ENCODE measurements at places on chromosomes 6 and 20.
A peak's percentile ranks its signal among the peaks of the same experiment; 100 is the strongest.

GRCh38 chr6:32196682-32197616, 4.5 kb upstream of the GPSM3 start:
- no peak for DNase-seq

GRCh38 chr6:19530188-19530587, 307.0 kb upstream of the ID4 start:
- no peak for DNase-seq

GRCh38 chr6:169789146-169789943, 37.9 kb downstream of the ERMARD start:
- no peak for DNase-seq

- no peak for DNase-seq
Measured at GRCh38 chr6:131572686-131573415, at the start of gene ARG1. TSS of gene ARG1 (plus strand) at chr6:131573226. CDS start at chr6:131573283, 57 bp downstream.

DNA sequence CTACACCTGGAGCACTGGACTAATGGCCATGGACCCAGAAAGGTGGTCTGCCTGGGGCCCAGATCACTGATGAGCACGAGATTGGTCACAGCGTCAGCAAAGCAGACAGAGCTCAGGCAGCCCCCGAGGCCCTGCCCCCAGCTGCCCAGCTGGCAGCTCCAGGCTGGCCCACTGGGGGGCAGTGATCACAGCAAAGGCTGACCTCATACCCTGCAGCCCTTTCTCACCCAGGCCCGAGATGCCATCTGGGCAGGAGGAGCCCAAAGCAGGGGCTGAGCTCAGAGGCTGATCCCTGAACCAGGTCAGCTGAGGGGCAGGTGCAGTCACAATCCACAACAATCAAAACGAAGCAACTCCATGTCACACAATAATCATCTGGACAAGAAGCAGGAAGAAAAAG, 4.1 kb downstream of the MAP1LC3A start:
- DNase-seq, result no peak

DNA sequence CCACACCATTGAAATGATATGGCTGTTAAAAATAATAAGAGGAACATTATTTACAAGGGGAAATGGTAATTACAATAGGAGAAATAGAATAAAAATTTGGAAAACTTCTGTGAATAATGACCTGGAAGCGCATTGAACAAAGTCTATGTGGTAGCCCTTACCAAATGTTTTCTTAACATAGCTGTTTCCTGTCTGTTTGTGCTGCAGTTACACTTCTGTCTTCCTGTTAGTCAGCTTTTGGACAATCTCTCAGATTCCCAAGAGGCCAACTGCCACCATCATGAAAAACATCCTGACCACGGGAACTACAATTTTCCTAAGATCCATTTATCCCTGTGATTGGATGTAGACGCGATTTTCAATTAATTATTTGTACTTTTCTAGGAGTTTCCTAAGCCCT, 754.4 kb upstream of the MARCKS start:
- no peak for DNase-seq

DNA sequence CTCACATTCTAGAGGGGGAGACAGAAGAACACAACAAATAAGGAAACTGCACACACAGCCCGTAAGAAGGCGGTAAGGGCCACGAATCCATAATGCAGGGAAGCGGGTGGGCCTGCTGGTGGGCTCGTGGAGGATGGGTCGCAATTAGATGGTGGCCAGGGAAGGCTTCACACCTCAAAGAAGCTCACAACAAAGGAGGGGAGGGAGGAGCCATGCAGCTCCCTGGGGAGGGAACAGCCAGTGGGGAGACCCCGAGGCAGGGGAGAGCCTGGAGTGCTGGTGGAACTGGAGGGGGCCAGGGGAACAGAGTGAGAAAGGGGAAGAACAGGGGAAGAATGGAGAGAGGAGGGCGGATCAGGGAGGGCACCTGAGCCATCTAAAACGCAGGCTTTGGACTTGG, 13.4 kb downstream of the SRC start:
- DNase-seq, result no peak

- DNase-seq, result no peak
Measured at GRCh38 chr20:59778615-59779200, 154.7 kb downstream of the SYCP2 start.

DNA sequence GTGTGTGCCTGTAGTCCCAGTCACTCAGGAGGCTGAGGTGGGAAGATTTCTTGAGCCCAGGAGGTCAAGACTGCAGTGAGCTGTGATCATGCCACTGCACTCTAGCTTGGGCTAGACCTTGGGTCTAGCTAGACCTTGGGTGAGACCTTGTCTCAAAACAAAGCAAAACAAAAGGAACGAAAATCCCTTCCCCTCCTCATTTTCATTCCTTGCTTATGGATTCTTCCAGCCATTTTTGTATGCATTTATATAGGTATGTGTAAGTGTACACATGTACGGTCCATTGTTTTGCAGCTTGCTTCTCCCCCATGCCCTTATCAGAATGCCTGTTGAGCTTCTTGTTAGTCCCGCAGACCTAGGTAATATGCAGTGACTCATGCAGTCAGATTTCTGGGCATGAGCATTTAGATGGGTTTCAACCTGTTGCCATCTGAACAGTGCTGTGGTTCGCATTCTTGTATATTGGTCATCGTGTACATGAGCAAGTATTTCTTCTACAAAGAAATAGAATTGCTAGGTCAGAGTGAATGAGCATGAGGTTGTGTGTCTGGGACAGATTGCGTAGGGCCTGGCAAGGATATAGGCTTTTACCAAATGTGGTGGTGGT, 73.2 kb downstream of the ATRN start:
- DNase-seq, result no peak

GRCh38 chr6:32833664-32834063, 4.9 kb downstream of the TAP2 start:
- no peak for DNase-seq

DNA sequence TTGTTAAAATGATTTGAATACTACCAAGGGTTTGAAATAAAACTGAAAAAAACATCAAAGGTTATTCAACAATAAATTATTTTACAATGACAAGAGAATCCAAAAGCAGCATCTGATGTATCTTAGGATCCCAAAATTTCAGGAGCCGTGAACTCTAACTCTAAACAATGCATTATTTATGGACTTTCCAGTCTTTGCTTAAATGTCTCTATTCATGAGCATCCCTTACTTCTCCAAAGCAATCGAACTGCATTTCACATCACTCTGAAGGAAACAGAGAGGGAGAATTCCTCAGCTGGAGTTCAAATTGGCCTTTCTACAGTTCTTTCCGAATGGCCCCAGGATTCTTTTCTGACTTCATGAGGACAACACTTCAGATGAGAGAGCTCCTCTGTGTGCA, 229.1 kb downstream of the CBLN4 start:
- no peak for DNase-seq

DNA sequence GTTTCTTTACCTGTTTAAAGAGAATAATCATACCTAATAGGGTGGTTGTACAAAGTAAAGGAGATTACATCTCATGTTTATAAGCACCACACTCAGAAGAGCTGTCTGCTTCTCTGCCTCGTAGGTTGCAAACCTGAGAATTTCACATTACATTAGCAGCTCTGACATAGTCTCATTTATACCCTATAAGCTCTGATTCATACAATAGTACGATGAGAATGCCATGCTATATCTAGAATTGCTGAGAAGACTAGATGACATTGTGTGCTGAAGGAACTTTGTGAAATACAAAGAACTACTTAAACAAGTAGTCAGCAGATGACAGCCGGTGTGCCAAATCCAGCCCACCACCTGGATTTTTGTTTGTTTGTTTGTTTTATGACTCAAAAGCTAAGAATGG, 121.2 kb downstream of the ADAT2 start:
- DNase-seq, result no peak

DNA sequence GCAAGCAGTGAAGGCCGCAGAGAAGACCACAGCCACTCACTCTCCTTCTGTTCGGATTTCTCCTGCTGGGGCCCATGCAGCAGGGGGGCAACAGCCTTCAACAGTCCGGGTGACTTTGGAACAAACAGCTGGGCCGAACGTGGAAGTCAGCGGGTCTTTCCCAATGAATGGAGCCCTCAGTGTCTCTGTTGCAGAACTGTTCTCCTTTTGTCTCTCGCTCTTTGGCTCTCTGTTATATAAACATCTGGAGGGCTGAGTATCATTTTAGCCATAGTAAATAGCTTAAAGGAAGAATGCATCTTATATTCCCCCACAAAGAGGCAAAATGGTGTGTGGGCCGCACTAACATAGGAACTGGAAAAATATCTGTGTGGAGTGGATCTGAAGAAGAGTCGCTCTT, 136.7 kb upstream of the RALGAPA2 start:
- no peak for DNase-seq

DNA sequence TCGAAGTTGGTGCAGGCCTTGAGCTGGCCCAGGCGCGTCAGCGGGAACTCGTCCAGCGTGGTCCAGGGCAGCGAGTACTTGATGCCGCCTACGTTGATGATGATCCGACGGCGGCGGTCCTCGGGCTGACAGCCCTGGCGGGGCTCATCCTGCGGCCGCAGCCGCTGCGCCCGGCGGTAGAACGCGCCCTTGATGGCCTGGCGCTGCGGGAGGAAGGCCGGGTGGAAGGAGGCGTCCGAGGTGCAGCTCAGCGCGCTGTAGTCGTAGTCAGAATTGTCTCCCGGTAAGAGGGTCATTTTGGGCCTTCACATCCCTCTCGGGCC, 12.9 kb downstream of the KCNG1 start:
- no peak for DNase-seq

DNA sequence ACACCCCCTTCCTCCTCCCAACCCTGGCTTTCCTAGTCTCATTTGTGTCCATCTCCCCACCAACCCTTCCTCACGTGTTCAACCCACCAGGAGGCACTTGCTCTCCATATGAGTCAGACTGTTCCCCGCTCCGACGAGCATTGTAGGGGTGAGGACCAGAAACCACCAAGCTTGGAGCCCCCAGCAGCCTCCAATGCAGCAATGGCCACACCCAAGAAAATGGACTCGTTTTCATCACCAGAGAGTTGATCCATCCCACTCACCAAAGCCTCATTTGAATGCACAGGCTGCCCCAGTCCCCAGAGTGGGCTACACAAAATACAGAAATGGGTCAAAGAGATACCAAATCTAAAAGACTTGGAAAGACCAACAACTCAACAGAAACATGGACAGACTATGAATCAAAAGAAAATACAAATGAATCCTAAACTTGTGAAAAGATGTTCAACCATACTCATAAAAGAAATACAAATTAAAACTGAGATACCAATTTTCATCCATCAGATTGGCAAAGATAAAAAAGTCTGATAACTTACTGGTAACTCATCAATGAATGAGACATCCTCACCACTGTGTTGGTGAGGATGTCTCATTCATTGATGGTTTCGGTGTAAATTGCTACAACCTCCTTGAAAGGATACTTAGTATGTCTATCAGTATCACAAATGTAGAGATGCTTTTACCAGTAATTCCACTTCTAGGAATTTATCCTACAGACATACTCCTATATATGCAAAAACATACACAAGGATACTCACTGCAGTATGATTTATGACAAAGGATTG, 68.1 kb downstream of the TRERF1 start:
- DNase-seq, result no peak

DNA sequence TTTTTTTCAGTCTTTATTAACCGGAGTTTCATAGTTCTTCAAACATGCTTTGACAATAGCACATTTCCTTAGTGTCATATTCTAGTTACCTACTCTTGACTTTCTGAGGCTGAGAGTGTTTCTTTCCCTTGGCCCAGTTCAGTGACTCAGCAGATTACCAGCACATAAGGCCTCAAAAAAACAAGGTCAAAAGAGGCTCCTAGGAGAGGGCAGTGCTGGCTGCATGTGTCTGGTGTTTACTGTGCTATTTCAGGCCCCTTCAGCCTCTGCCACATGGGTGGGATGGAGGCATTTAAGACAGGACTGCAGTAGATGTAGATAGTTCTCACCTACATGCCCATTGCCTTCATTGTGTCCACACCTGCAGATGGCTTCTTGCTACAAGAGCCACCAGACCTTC, 198.2 kb upstream of the SSTR4 start:
- DNase-seq, result no peak

GRCh38 chr6:29815118-29815750, 12.4 kb upstream of the HLA-G start:
- no peak for DNase-seq

DNA sequence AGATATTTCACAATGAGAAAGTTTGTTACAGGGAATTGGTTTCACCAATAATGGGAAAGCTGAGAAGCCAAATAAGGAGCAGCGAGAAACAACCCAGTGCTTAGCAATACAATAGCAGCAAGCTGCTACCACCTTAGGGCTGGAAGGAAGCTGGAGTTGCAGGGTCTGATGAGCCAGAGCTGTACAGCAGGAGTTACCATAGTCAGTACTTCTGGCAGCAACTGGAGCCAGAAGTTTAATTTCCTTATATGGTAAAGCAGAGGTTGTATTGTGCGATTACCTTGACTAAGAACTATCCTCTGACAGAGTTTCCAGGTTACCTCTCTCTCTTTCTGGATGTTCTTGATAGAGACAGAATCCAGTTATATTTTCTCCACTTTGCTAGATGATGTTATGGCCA, 137.1 kb upstream of the OLIG3 start:
- DNase-seq, result no peak

GRCh38 chr6:29519291-29520010, 31.7 kb upstream of the MAS1L start:
- no peak for DNase-seq

GRCh38 chr20:47727170-47727880, 58.0 kb downstream of the SULF2 start:
- no peak for DNase-seq

GRCh38 chr20:54228841-54229240, 21.0 kb downstream of the PFDN4 start:
- DNase-seq, result no peak

GRCh38 chr6:34514593-34515472, 41.3 kb downstream of the SPDEF start:
- peak; percentile 35 for DNase-seq

- no peak for DNase-seq
Measured at GRCh38 chr6:34595332-34596184, 39.4 kb upstream of the SPDEF start.

- peak; percentile 69 for DNase-seq
Measured at GRCh38 chr6:134416418-134417154, 98.7 kb upstream of the SGK1 start.
